Fibroblast of lung (primary cell): ENCODE measurements at places on chromosomes 6 and 20.

DNA sequence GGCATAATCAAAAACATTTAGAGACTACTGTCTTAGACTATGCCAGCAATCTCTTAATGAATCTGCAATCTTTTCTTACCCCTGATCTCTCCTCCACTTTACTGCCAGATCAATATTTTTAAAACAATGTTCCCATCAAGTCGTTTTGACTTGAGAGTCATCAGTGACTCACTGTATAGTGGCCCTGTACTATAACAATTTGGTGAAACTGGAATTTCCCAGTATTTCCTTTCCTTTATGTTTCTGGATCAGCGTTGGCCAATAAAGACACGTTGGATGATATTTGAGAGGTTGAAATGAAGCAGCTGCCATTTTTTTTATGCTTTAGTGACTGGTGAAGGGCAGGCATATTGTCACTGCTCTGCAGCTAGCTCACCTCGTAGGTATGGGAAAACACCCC, 10.1 kb upstream of the SMIM13 start:
- peak; percentile 56 for DNase-seq

DNA sequence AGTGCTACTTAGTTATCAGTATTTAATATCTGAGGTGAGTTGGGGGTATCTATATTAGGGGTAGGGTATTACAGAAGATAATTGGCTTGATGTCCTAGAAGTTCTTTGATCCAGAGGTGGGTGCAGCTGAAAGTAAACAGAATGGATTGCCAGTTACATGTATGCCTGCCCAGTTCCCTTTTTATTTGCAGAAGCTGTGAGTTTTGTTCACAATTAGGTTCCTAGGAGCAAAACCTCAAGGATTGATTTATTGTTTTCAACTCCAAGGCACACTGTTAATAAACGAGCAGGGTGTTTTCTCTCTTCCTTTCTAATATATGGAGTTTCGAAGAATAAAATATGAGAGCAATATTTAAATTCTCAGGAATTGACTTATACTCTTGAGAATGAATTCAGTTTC, 129.0 kb downstream of the SULF2 start:
- no peak for DNase-seq

GRCh38 chr6:147640606-147641005, 132.1 kb downstream of the SAMD5 start:
- DNase-seq = no peak

DNA sequence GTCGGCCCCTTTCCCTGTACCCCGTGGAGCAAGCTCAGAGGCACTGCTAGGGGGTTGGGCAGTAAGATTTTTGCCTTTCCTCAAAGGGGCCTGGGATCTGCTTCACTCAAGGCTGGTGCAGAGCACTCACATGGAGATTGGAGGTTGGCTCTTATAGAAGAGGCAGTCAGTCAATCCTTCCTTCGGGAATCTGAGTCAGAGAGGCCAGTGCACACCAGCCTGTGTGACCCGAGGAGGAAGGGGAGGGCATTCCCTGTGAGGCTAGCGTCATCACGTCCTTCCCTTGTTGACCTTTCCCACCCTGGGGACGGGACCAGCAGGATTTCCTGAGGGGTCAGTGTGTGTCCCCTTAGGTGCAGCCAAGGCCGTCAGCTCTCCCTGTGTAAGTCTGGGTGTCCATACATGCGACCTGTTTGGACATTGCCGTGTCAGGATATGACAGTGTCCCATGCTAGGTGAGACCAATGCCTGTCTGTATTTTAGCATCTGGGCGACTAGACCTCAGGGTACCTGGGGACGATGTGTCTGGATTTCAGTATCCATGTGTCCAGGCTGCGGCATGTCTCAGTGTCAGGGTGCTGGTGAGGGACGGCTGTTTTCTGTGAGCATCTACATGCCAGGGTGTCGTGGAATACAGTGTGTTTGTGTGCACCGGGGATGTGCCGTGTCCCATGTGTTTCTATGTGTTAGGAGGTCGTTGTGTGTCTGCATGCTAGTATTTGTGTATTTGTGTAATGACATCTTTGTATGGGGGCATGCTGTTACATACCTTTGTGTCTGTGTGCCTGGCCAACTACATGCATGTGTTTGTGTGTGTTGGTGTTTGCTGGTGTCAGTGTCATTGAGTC, 2.8 kb upstream of the ZNF512B start:
- no peak for DNase-seq

GRCh38 chr6:83073615-83074014, 6.1 kb downstream of the DOP1A start:
- no peak for DNase-seq

DNA sequence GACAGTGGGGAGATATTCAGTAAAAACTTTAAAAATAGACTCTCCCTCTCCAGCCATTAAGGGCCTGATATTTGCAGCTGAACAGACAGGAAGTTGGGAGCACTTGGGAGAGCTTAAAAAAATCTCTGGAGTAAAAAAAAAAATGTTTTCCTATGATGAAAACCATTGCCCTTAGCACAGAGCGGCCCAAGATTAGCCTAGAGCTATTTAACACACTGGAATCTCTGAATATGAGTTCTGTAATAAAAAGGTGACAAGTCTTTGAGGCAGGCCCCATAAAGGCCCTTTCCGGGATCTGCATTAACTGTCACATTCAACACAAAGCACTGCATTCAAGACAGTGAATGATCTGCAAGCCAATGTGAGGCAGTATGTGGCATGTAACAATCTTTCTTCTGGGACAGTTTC, 393.7 kb downstream of the ZFAND3 start:
- no peak for DNase-seq

DNA sequence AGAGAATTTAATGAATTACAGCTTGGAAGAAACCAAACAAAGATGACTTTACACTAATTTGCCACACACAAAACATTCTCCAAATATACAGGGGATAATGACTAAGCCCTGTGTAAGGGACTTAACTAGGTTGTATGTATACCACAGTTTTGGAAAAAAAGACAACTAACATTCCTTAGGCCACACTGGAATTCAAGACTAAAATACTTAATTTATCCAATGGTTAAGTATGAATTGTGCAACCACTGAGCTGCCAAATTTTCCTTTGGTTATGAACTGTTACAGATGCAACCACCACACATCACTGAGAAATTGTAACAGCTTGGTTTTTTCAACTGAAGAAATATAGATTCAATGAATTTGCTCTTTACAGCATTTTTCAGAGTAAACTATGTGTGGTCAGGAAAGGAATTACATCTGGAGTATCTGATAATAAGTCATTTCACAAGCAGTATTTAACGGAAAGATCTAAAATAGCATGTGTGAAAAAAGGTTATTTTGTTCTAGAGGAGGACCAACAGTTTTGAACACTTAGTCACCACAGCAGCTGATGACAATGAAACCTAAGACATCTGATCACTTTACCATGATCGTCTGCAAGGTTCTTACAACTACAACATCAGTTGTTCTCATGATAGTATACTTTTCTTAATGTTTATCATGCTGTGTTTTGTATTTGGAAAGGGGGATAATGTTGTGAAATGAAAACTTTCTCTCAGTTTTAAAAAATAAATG, 318.8 kb downstream of the BCKDHB start:
- DNase-seq = peak; percentile 100
